GDM1 (cell line): ENCODE measurements at places on chromosomes 11 and 22.
A peak's percentile ranks its signal among the peaks of the same experiment; 100 is the strongest.

GRCh38 chr11:9562716-9563115 is 10.8 kb upstream of the WEE1 start:
- DNase-seq: no peak

DNA sequence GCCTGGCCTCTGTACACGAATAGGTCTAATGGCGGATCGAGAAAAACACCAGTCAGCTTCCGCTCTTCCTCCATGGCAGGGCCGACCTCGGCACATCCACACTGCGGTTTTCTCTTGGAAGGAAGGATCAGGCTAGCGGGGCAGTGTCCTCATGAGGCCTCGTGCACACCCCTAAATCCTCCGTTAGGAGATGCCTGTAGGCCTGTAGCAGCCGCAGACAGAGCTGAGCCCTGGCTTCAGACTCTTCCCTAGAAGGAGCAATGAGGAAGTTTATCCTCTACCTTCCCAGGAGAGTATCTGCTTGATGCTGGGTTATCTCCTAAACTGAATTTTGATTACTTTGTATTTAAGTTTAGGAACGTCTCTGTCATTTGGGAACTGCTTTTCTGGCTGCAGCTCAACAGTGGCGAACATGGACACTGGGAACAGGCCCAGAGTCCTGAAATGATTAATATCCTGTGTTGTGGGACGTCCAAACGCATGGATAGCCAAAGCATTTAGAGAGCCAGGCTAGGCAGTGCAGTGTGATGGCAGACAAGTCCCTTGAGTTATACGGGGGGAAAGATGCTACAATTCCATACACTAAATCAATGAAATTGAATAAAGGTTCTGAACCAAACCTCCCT is 16.5 kb upstream of the BMAL1 start:
- no peak for DNase-seq

- DNase-seq: no peak
Measured at GRCh38 chr22:40635940-40636379, 559 bp downstream of the MRTFA start.

DNA sequence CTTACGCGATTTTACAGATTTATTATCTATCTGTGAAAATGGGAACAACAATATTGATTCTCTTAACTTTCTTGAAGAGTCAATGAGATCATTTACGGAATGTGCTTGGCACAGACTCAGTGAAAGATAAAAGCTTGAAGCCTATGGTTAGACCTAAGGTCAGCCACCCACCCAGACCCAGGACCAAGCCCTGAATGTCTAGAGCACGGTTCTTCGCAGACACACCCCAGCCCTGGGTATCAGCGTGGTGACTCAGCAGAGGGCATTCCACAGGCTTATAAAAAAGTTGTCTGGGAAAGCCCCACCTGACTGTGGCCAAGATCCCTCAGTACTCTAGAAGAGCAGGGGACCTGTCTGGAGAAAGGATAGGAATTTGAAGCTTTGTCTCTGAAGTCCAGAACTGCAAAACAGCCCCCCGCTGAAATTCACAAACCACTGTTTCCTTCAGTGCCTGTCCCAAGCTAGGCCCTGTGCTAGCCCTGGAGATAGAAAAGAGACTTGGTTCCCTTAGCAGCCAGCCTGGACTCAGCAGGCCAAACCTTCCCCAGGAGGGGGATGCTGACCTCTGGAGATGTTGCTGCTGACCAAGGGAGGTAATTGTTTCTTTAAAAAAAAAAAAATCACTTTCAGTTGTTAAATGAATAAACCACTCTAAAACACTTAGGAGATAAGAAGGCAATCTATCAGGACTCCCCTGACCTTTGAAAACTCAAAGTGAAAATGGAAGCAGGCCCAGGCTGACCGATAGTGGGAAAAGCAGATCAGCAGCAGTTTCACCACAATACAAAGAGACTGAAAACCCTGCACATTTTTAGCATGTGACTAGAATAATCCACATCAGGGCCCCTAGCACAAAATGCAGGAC is 114.0 kb downstream of the ABTB2 start:
- DNase-seq: no peak

- no peak for DNase-seq
Measured at GRCh38 chr22:41074061-41074460, 18.3 kb upstream of the EP300 start.

- DNase-seq: no peak
Measured at GRCh38 chr11:125773516-125773915, 5.1 kb downstream of the PATE2 start.

DNA sequence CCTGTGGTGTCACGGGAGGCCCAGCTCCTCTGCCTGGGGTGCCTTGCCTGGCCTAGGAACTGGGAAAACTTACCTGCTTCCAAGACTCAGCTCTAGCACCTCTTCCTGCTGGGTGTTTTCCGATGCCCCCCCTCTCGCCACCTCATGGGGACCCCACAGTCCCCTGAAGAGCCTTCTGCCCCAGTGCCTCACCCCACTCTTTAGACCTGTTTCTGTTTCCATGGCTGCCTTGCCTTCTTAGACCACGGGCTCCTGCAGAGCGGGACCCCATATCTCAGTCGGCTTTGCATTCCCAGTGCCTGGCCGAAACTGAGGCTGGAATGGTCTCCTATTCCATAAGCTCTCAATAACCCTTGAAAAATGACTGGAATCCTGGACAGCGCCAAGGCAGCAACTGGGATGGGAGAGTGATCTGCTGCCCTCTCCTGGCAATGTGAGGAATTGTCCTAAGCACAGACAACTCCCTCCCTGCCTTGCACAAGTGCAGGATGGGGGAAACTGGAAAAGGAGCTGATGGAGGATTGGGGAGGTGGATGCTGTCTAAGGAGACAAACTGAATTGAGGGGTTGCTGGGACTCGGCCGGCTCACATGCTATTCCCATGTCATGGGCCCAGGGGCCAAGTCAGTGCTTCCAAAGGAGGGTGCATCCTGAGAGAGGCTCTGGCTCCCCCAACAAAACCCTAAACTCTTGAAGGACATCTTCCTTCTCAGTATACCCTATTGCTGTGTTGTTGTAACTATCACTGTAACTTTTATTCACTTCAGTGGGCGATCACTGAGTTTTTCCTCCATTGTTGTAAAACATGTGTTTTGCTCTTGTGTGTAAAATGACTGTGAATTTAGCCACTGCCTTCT is 26.6 kb upstream of the IL17RA start:
- DNase-seq: peak; percentile 49

DNA sequence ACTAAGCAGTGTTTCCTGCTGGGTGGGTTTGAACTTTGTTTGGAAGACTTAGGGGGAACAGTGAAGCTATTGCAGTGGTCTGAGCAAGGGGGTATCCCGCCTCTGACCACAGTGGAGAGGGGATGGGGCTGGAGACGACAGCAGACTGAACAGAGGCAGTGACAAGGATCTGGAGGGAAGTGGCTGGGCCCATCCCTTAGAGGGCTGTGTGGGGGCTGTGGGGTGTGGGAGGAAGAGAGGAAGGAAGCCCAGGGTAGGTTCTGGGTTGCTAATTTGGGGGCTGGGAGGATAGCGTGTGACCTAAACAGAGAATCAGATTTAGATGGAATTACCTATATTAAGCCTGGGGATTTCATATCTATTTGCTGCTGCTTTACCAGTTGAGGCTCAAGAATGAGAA is 70.7 kb downstream of the BMAL1 start:
- DNase-seq: no peak

- no peak for DNase-seq
Measured at GRCh38 chr22:27296091-27296675, 505.4 kb downstream of the MN1 start.

DNA sequence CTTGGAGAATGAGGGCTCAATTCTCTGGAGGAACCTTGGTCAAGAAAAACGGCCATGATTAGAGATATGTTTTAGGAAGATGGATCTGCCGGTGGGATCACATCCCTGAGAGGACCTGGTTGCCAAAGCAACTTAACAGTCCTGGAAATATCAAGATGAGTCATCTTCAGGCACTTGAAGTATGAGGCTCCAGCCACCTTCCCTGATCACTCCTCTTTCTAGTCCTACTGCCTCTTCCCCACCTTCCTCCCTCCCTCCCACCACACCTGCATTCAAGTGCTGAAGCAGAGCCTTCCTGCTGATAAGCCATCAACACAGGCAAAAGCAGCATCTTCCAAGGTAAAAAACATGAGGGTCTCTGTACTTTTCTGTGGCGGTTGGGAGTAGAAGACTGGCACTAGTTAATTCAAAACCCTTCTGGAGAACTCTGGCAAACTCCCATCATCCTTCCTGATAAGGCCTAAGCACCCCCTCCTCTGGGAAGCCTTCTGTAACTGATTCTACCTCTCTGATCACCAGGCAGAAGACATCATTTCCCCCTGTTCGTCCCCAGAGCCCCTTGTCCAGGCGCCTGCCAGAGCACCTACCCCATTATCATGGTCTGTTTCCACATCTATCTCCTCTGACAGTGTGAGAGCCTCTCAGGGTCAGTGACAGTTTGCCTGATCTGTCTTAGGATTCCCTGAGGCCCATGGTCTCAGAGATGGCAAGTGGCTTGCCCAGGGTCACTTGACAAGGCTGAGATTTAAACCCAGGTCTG is 79.8 kb downstream of the CLPB start:
- DNase-seq: no peak

DNA sequence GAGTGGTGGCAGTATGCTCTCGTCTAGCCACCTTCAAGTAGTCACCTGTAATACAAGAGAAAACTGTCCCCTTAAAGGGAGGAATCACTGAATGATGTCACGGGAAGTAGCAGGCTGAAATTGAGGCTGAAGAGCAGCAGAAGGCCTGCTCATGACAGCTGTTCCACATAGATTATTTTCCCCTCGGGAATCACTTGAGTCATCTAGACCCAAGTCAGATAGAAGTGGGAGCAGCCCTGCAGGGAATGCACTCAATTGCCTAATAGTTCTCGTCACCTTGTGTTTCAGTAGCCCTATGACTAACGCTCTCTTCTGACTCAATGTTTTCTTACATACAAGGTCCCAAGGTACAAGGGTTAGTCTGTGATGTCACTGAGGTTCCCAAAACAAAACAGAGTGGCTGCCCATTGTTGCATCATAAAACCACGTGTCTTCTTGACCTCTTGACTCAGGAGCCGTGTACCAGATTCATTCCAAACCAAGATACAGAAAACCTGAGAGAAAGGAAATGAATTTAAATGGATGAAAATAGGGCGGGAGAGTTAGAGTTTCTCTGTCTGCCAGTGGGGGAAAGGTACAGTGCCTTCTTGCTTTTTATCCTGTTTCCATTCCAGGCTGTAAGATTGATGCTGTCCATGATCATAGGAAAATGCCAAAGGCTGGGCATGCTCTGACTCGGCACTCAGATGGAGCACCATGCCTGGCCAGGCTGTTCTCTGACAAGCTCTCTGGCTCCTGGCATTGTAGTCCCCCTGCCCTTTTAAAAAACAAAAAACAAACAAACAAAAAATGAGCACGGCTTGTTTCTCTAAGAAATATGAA is 21.6 kb upstream of the C11orf96 start:
- DNase-seq: no peak

DNA sequence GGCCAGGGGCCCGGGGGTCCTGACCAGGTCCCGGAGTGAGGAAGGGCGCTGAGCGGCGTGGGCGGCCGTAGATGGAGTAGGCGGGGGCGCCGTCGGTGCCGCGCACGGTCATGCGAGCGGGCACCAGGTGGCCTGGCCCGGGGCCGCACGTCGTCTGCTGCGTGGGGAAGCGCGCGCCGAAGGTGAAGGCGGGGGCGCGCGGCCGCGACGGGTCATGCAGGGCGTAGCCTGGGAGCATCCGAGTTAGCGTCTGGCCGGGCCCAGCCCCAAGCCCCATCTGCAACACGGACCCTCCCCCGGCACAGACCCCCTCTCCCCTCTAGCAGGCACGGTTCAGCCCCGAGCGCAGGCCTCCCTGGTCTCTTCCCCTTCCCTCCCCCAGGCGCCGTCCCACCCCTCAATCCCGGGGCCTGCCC is 1.7 kb upstream of the TYMP start:
- DNase-seq: no peak

DNA sequence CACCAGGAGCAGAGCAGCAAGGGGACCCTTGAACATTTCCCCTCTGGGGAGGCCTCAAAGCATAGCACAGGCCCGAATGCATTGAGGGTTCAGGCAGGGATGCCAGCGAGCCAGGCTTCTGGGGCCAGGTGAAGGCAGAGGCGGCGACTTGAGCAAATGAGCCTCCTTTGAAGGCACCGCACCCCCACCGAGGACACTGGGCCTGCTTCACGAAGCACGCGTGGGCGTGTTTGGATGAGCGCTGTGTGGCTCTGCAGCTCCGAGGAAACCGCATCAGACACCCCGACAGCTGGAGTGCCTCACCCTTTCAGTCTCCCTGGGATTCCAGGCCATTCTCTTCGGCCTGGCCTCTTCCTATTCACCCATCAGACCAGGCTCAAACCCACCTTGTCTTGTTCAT is 301.8 kb downstream of the NTM start:
- DNase-seq: no peak

DNA sequence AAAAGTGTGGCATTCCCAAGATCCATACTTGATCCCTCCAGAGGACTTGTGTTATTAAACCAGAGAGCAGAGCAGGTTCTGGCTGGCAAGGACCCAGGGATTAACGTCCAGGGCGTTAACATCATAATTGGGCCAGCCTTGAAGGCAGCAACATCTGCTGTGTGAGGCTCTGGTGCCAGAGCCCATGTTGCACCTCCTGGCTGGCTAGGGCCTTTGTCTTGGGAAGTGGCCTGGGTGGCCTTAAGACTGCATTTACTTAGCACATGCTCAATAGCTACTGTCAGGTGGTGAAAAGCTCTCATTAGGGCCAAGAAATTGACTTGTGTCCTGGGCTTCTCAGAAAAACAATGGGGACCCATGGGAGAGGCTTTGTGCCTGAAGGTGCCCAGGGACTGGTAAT is 66.6 kb downstream of the CACNG2 start:
- no peak for DNase-seq

DNA sequence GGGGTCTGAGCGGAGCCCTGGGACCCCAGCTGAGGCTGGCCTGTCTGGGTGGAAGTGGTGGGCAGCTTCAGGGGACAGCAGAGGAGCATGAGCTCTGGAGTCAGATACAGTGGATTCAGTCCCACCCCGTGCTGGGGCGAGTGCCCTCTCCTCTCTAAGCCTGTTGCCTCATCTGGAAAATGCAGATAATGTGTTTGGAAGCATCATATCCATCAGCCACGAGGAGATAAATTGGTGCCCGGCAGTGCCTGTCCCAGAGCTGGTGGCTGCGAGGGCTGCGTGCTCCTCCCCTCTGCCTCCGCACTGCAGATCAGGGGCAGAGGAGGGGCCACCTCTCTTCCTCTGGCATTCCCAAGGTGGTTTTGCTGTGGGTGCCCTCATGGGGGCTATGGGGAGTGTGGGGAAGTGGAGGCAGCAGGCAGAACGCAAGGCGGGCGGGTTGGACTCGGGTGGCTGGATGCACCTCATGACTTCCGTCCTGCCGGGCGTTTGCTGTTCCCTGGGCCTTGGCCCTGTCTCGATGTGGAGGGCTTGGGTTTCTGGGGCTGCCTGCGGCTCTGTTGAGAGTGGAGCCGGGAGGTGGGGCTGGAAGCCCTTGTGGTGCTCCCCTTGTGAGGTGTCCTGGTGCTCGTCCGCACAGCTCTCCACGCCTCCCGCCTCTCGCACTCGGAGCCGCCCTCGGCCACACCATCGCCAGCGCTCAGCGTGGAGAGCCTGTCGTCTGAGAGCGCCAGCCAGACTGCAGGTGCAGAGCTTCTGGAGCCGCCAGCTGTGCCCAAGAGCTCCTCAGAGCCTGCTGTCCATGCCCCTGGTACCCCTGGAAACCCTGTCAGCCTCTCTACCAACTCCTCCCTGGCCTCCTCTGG is 20.9 kb downstream of the MICALL1 start:
- DNase-seq: no peak
